Kasumi-1 (cell line): ENCODE measurements at places on chromosomes 16 and 17.

DNA sequence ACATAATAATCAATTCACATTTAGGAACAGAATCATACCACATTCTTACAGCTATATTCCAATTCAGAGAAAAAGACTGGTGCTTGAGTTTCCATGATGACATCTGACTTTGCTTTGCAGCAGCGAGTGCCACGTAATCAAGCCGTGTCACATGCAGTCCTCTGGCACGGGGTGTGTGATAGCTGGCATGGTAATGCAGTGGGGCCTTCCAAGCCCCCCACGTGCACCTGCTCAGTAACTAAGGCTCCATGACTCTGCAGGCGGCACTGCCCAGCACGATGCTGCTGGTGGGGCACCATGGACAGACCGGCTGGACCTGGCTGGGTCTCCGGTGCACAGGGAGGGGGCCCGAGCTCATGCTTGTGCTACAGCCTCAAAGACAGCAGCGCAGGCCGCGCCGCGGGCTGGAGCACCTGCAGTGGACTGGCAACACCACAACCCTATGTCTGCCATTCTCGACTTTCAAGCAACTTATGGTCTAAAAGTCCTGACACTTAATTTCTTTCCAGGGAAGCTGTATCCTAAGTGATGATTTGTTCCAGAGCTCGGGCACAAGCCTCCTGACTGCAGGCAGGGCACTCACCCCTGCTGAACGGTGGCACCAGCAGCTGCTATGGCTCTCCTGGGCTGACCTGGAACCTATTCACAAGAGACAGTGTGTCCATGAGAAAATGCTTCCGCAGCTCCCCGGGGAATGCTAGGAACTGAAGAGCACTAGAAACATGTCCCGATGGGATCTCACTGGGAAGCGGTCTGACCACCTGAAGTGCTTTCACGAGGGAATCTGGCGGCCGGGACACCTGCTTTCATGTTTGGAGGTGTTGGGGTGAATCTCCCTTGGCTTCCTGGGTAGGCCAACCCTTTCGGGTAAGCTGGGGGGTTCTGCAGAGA, 99.5 kb upstream of the DNAH17 start:
- DNase-seq, result no peak

- no peak for DNase-seq
Observed at GRCh38 chr17:73772107-73772705, 128.0 kb upstream of the SDK2 start.

DNA sequence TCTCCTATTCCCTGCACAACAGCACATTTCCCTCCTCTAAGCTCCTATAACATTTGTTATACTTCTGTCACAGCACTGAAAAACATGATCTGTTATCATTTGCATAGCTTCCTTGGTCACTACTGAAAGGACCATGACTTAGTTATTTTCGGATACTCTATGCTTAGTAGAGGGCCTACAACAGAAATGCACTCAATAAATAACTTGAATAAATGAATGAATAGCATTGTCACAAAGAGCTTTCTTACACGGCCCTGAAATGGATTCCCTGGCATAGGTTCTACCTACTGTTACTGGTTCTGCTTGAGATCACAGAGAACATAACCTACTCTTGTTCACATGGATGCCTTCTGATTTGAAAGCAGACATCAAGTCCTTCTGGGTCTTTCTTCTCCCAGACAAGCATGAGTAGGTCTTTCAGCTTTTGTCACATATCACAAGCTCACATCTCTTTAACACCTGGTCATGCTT, 41.6 kb downstream of the MYO1D start:
- DNase-seq, result no peak

DNA sequence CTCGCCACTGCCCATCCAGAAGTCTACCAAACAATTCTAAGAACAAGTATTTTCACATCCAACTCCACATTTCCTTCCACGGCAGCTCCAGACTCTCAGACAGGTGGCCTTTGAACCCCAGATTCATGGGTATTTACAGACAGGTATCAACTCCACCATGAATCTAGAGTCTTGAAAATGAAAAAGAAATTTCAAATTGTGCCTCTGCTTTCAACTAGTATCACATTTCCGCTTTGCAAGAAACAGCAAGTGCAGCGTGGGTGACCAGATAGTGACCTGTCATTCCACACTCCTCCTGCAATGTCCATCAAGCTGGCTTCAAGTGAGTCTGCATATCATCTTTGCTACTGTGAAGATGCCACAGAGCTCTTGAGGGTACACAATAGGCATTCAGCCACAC, 232.4 kb upstream of the RPL38 start:
- no peak for DNase-seq

- DNase-seq, result no peak
Observed at GRCh38 chr17:75160211-75160610, 5.9 kb upstream of the JPT1 start.

GRCh38 chr17:16980813-16981731, 9.2 kb upstream of the TNFRSF13B start:
- DNase-seq, result no peak

DNA sequence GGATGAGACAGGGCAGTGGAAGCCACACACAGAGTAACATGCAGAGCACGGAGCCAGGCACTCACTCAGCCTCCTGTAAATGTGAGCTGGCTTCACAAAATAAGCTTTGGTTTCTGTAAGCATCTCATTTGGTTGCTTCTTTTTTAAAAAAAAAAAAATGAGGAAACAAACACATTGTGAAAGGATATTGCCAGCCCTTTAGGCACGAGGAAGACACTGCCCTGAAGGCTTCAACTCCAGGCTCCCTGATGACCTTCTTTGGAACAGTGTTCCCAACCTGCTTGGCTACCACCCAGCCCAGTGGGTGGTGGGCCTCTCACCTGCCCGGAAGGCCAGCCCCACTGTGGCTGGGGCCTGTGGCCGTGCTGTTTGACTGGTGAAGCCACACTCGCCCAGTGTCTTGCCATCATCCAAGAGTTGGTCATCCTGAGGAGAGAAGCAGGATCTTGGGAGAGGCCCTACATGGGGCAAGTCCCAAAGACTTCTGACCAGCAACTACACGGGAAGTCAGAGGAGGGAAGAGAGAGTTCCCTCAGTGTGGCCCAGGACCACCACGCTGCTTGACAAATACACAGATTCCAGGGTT, 1.9 kb downstream of the ELOB start:
- DNase-seq, result no peak

DNA sequence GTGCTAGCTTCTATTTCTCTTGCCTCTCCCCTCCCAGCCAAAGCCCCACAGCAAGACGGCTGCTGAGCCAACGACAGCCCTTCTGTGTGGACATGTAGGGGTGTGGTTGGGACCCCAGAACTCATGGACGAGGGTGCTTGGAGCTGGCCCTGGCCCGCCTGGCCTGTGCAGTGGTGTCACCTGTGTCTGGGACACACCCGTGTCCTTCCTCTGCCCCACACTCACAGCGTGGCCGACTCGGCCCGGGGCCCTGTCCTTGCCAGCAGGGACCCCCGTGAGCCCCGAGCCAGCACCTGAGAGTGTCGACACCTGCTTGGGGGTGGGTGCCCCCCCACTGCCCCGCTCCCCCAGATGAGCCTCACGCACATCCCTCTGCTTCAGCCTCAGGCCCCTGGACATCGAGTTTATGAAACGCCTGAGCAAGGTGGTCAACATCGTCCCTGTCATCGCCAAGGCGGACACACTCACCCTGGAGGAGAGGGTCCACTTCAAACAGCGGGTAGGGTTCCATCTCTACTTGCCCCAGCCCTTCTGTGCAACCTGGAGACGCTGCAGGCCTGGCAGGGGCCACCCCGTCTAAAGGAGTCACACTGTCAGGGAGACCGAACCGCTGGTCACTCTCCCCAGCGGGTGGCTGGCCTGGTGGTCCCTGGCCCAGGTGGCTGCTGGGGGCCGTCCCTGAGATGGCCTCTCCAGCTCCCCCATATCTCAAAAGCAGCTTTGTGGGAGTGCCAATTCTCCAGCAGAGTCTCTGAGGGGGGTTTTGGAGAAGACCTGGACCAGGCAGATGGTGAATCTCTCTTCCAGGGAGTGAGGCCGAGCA, 349.8 kb downstream of the SEC14L1 start:
- no peak for DNase-seq

DNA sequence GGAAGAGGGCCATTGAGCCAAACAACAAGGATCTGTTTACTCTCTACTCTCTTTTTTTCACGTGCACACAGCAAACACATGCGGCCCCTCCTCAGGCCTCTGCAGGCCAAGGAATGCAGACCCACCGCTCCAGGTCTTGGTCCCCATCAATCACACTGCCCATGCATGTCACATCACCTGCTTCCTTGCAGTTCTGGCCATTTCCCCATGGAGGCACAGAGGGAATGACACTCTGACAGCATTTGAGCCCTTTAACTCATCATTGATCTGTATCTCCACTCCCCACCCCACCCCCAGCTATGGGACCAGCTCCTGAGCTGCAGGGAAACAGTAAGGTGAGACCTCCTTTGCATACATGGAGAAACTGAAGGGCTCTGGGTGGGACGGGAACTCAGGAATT, 45.9 kb upstream of the MEIOC start:
- DNase-seq, result no peak

GRCh38 chr16:85569615-85570212, 43.4 kb upstream of the GSE1 start:
- peak; percentile 85 for DNase-seq

- DNase-seq, result no peak
Observed at GRCh38 chr16:88009563-88010342, 58.5 kb downstream of the BANP start.

- no peak for DNase-seq
Observed at GRCh38 chr17:53924530-53925455, 102.1 kb downstream of the KIF2B start.

DNA sequence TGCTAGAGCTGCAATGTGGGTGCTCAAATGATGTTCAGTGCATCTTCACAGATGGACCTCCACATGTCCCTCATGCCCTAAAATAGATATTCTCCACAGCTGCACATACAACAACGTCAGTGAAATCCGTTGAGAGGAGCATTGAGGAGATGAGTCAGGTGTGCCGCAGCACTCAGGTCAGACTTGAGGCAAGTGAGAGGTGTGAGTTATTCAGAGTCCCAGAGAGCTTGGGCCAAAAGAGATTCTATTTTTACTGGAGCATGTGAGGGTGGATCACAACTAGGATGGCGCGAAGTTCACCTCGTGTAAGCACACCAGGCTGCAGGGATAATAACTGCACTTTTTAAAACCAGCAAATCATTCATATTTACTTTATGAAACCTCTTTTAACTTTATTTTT, 645.3 kb downstream of the MAF start:
- no peak for DNase-seq

- no peak for DNase-seq
Observed at GRCh38 chr16:77383606-77384187, 51.1 kb downstream of the ADAMTS18 start.

DNA sequence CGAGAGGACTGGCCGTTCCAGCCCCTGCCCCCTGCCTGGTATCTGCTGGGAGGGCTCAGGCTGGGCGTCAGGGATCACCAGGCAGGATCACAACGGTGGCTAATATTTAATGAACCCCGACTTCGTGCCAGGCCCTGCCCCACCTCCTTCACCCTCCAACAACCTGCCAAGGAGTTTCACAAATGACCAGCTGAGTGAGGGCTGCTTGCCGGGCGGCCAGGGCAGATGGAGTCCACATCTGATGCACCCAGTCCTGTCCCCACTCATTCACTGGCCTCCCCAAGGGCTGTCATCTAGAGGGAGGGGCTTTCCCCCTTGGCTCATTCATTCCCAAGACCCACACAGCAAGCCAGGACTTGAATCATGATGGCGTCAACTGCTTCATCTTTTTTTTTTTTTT, 17.5 kb downstream of the UBALD1 start:
- no peak for DNase-seq
